ENCODE measurements at places on chromosomes 2 and 18.

DNA sequence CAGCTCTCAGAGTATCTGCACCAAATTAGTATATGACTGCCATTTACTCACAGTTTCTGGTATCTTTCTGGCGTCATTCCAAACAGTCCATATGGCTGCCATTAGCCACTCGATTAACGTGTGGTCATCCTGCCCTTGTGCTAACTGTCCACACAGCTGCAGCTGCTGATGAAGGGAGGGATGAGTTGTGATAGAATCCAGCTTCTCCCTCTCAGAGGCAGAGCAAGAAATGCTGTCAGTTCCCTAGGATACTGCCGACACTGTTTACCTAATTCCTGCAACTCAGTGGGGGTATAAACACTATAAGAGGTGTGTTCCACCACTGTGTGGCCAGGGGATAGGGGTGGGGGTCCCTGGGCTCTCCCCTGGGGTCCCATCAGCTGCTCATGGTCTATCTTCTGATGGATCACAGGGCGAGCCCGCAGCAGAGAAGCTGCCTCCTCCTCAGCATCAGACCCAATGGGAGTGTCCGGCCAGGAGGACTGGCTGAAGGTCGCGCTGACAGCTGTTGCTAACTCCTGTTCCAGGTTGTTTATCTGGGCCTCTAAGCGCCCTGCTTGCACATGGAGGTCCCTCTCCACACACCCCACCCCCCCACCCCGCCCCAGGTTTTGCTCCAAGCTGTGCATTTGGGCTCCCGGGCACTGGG is 17.3 kb upstream of the KLHL23 start:
- no peak for DNase-seq

GRCh38 chr18:35695384-35695783 is 113.8 kb downstream of the GALNT1 start:
- no peak for DNase-seq

DNA sequence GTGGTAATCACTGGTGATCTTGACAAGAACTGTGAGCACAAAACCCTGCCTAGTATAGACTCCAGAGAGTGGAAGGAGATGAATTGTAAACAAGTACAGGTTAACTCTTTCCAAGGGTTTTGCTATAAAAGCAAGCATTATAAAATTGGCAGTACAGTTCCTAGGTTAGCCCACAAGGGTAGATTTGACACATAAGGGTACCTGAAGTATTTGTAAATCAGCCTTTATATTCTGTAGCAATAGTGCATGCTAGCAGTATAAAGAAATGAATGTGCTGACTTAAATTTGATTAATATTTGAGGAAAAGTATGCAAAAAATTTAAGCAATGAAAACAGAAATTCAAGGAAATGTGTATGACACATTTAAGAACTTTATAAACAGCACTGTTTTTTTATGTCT is 42.4 kb downstream of the SP3 start:
- no peak for DNase-seq

GRCh38 chr2:186903216-186903615 is 54.2 kb upstream of the ZSWIM2 start:
- DNase-seq: no peak

- no peak for DNase-seq
These were observed 33.2 kb downstream of the RAPH1 start for GRCh38 chr2:203501873-203502272.

- no peak for DNase-seq
These were observed 5.0 kb upstream of the TXNL1 start for GRCh38 chr18:56643381-56643780.

- no peak for DNase-seq
These were observed 479 bp downstream of the RAB11FIP5 start for GRCh38 chr2:73112026-73112912.

DNA sequence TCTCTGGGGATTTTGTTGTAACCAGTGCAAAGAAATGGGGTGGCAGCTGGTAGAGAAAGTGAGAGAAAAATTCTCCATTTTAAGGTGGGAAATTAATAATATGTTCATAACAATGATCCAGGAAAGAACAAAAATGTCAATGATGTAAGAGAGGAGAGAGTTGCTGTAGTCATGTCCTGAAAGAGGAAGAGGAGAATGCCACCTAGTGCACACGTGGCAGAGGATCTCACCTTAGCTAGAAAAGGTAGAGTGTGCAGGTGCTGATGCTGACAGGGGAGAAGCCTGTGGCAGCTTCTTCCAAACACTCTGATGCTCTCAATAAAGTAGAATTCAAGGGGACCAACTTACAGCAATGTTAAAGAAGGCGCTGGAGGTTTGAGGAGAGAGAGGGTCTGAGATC is 282.9 kb upstream of the PKDCC start:
- no peak for DNase-seq

DNA sequence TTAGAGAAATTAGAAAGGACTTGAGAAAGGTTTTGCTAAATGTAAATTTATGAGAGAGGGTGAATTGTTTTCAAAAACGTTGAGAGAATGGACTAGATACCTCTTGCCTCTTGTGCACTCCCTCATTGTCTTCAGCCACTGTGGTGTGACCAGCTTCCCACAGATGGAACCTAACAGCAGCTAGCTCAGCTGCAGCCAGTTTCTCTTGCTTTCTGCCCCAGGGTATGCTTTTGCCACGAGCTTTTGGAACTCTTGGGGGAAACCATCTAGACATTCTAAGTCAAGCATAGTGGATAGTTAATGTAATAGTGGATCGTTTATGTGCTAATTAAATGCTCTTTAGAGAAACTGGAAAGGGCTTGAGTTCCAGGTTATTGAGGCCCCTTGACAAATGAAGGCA is 288.2 kb downstream of the CTNNA2 start:
- DNase-seq: no peak

DNA sequence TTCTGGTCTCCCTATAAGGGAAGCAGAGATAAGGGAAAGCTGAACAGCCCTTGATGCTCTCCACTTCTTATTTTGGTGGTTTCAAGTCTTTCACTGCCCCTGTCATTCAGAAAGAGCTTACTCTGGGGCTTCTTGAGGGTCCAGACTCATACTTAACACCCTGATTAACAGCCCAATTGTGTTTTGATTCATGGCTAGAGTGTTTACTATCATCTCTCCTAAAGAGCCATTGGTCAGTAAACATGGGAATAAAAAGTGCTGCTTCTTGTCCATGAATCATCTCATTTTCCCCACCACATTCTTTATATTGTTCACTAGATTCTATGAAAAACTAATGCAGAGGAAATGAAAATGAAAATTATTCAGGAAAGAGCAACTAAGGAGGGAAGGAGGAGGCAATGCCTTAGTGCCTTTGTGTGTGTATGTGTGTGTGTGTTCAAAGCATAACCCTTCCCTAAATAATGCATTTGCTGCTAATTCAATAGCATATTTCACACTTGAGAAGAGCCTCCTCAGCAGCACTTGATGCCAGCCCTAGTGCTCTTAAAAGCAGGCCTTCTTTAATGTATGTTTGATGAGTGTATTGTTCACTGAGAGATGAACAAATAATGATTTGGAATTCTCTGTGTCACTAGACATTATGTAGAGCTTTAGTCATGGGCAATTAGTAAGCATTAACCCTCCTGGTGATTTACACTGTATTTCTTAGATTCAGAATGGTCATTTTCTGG is 63.5 kb downstream of the DCC start:
- no peak for DNase-seq

DNA sequence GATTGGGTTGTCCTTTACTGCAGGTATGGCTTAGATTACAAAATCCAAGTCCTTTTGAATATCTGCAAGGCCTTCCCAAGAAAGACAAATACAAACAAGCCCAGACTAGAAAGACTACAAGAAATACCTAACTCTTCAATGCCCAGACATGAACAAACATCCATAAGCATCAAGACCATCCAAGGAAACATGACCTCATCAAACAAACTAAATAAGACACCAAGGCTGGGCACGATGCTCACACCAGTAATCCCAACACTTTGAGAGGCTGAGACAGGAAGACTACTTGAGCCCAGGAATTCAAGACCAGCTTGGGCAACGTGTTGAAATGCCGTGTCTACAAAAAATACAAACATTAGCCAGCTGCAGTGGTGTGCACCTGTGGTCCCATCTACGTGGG is 31.7 kb downstream of the MAP4K3 start:
- no peak for DNase-seq

DNA sequence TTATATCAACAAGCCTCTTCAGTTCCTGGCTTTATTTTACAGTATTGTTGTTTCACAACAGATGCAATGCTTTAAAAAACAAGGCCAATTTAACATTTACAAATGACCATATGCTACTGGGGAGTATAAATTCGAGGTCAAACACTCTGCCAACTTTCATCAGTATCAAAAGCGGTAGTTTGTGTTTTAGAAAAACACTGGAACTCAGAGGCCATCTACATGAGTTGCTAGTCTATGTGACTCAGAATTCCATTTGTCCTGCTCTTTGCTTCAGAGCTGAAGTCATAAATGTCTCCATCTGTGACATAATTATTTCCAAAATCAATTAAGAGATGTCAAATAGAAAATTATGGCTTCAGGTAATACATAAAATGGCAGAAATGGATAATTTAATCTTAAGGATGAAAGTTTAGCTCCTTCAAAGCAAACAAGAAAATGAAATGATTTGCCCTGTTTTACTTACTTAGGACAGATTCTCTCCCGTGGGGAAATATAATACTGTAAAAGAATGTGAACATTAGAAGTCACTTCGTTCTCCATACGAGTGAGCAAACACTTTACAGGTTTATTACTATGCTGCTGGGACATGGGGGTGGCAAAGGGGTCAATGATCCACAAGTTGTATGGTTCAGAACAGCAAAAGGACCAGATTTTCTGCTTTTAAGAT is 3.7 kb downstream of the MEX3C start:
- DNase-seq: no peak

DNA sequence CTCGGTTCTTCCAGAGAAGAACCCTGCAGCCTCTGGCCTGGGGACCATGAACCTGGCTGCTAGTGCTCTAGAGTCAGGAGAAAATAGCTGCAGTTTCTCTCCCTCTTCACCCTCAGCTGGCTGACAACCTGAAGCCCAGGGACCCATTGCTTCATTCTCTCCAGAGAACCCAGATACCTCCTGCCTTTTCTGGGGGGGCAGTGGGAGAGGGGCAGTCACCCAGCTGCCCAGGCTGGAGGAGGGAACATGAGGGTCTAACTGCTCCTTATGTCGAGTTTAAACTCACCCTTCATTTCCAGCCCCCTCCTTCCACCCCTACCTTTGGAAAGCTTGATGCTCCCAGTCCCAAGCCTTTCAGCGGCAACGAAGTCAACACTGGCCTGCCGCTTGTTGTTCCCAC is 7.6 kb upstream of the ZFAND2B start:
- no peak for DNase-seq

DNA sequence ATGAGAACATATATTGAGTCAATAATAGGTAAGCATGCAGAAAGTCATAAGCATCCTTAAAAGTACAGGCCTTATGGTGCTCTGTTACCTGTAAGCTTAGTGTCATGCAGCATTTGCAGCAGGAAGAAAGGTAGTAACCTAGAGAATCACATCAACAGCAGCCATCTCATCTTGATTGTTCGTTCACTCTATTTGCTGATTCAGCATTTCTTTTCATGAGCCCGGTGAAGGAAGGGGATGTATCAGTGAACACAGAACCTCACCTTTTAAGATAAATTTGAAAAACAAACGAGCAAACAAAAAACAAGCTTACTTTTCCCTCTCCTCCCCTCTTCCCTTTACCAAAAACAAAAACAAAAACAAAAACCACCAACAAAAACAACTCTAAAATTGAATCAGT is 89.9 kb downstream of the MIB1 start:
- no peak for DNase-seq

GRCh38 chr2:238061315-238062202 is 758 bp downstream of the SCLY start:
- no peak for DNase-seq

- no peak for DNase-seq
These were observed 58.4 kb upstream of the WIPF1 start for GRCh38 chr2:174656035-174656434.

GRCh38 chr18:36015629-36016028 is 43.1 kb downstream of the RMP24 start:
- DNase-seq: peak; percentile 55

GRCh38 chr18:48297139-48297538 is 112.0 kb downstream of the ZBTB7C start:
- DNase-seq: no peak

DNA sequence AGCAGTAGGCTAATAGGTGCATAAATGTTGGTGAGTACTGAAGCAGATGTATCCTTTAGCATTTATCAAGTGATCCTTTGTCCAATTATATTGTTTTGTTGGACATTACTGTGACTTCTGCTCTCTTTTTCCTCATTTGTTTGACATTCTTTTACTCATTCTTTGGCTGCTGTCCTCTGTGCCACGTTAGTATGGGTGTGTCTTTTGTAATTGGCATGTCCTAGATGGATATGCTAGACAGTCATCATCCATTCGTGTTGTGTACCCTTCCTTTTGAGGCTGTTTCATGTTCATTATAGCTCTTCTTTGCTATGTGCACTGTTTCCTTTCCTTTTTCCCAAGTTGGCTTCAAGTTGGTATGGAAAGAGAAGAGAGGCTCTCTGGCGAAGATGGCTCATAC is 284.7 kb downstream of the CYP26B1 start:
- DNase-seq: no peak

GRCh38 chr18:36661999-36662398 is 166.8 kb downstream of the TPGS2 start:
- DNase-seq: no peak

DNA sequence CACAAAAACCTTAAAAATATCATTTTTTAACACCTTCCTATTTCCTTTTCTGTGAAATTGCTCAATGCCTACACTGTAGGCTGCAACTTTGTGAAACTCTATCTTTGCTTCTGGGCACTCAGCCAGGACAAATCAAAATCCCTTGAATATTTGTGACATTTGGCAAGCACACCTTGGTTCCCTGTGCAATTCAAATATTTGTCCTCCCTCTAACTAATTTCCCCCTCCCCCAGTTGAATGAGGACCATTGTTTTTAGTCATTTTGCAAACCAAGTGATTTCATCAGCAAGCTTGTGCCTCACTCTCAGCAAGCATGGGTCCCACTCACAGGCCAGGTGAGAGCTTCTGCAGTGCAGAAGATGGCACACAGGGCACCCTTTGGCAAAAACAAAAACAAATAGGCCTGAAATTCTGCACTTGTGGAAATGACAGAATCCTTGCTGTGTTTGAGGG is 541.5 kb downstream of the CNTNAP5 start:
- DNase-seq: no peak

DNA sequence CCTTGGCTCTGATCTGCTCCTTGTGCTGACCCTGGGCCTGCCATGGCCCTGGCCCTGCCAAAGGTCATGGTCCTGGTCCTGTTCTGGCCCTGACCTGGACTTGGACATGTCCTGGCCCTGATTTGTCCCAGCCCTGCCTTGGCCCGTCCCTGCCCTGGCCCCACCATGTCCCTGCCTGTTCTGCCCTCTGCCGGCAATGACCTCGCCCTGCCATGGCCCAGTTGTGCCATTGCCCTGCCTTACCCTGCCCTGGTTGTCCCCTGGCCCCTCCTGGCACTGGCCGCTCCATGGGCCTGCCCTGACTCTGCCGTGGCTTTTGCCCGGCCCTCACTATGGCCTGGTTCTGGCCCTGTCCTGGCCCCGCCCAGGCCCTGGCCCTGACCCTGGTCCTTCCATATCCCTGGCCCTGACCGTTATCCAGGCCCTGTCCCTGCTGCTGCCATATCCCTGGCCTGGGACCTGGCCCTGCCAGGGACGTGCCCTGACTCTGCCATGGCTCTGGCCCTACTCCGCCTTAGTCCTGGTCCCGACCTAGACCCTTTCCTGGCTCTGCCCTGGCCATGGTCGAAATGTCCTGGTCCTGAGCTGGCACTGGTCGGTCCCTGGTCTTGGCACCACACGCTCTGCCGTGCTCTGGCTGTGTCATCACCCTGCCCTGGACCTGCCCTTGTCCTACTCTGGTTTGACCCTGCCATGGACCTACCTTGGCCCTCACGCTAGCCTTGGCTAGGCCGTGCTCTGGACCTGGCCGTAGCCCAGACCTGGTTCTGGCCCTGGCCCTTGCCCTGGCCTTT is 6.8 kb upstream of the ANKRD62 start:
- no peak for DNase-seq

GRCh38 chr2:64853894-64854293 is 135.3 kb upstream of the SLC1A4 start:
- DNase-seq: no peak
